ENCODE measurements at places on chromosomes 2 and 18. TPM values are rescaled to one million over a fixed set of nuclear protein-coding genes. Genes with fewer than 3 reads are reported as not detected.

GKN2 gene
- total RNA-seq: not detected

ABCG5 gene
- total RNA-seq: under 0.01 TPM

VWC2L gene
- 20.9 TPM for total RNA-seq

C2orf78 gene
- total RNA-seq: not detected

ACVR1 gene
- total RNA-seq: 20.3 TPM

EN1 gene
- total RNA-seq: not detected

SCN9A gene
- total RNA-seq: 121 TPM

MC2R gene
- total RNA-seq: not detected

HRH4 gene
- not detected for total RNA-seq

ACMSD gene
- not detected for total RNA-seq

DNA sequence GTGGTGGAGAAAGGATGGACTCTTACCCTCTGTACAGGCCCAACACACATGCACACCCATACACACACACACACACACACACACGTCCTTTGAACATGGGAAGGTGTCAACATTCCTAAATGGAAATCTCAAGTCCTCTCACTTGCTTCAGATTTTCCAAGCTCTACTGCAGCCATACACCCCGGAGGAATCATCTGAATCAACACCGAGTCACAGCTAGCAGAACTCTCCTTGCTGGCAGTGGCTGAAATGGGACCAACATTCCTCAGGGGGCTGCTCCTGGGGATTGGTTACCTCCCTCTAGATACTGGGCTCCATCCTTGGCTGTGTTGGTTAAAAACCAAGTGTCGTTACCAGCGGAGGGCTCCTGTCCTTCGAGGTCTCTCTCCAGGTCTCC is 112.7 kb downstream of the BCL11A start:
- DNase-seq: no peak

DNA sequence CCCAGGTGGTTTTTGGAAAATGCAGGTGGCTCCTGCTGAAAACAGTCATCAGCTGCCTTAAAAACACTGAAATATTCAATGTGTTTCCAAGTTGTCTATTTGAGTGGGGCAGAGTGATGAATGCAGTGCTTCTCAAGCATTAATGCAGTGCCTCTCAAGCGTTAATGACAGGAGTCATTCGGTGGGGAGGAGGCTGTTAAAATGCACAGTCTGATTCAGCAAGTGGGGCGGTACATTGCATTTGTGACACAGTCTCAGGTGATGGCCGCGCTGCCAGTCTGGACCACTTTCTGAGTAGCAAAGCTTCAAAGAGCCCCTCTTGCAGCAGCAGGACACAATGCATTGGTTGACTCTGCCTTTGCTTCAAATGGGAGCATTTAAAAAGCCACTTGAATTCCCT is 231.4 kb upstream of the RGPD4 start:
- DNase-seq: no peak

DNA sequence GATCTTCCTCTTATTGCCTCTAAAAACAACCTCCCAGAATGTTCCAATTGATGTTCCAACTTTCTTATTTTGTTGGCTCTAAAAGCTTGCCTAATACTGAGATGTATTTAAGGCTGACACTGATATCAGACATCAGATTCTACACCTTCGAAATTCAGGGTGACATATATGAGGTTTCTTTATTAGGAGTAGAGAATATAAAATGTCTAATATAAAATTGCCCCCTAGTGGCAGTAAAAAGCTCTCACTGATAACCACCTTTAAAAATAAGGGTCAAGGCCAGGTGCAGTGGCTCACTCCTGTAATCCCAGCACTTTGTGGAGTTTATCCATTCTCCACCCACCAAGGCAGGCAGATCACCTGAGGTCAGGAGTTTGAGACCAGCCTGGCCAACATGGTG is 789.7 kb upstream of the SLC39A10 start:
- DNase-seq: no peak

DNA sequence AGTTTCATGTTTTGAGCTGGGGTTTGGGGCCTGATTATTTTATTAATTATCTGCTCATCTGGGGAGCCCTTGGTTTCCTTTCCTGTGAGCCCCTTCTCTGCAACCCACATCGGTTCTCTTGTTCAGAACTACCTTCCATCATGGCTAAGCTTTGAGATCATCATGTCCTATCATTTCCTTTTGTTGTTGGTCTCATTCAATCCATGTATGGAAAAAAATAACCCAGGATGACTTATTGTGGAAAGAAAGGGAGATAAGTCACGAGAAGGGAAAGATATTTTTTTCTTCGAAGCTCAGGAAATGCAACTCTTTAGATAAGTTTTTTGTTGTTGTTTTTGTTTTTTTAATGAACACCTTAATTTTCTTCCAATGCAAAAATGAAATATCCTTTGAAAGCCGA is 43.7 kb downstream of the EHD3 start:
- DNase-seq: no peak

DNA sequence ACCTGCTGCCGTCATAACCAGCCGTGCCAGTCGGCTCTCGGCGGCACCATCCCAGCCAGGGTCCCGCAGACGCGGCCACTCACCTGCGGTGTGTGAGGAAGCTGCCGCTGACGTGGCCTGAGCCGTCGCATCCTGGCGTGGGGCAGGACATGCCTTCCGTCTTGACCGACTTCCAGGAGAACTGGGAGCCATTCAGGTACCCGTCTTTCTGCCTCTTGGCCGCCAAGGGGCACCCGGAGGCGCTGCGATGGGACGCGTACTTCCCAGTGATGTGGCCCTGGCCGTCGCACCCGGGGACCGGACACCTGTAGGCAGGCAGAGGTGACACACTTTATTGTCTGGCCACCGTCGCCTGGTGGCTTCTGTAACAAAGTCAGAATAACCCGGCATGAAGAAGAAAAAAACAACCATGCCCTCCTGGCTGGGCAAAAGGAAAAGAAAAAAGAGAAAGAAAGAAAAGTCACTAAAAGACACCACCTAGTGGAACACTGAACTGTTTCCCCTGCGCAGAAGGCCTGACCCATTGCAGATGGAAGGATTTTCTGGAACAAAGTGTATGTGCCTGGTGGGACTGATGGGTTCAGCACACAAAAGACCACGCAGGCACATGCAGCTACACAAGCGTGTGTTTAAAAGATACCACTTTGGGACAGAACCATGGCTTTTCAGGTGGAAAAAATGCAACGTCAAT is 94.9 kb upstream of the PXDN start:
- DNase-seq: no peak

DNA sequence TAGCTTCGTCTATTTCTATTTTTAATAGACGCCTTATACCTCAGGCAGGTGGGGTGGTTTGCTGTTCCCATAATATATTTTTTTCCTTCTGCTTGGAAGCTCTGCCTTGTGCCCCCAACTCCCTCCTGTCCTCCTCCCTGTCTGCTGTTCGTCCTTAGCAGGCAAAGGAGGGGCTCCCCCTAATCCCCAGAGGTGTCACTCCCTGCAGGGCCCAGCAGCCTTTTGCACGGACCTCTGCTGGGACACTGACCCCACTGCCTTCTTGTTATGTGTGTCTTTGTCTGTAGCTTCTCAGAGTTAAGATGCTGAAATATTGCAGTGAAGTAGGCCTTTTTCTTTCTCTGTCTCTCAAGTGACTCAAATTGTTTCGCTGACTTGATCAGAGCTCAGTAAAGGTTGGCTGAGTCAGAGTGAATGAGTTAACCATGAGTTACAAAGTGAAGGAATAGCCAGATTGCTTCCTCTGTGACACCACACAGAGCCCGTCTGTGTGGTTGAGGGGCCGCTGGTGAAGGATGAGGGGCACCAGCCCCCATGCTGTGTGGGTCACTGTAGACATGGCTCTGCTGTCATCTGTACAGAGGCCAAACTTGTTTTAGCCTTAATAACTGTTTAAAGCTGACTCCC is 47.7 kb downstream of the PRKCE start:
- DNase-seq: no peak

DNA sequence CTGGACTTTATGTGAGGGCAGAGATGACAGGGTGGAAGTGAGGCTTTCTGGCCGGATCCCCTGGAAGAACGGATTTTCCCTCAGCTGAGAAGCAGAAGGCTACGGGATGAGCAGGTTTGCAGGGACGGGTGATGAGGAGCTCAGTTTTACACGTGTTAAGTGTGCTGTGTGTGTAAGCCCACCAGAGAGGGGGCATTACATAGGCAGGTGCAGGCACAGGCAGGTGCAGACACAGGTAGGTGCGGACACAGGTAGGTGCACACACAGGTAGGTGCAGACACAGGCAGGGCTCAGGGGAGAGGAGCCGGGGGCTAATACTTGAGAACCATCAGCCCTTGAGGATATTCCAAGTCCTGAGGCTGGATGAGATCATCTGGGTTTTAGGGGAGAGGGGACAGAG is 107.7 kb downstream of the COPS8 start:
- no peak for DNase-seq

- DNase-seq: no peak
Measured at GRCh38 chr2:227818675-227819397, 5.2 kb downstream of the CCL20 start.

DNA sequence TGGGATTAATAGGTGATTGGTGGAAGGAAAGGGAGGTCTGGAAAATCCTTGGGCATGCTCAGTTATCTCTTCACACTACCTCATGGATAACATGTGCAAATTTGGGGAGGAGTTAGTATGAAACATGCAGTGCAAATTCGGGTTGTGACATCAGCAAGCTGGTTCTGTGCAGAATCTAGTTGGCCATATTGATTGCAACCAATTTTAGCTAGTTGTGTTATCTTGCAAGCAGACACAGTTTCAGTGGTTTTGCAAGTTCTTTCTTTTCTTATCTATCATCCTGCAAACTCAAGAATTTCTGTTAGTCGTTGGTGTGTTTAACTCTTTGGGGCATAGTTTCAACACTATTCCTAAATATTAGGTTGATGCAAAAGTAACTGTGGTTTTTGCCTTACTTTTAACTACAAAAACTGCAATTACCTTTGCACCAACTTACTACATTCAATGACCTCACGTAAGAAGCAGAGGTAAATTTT is 135.4 kb downstream of the PTH2R start:
- no peak for DNase-seq

Data from occipital lobe (tissue), 3 donors.